ENCODE measurements at places on chromosomes 7 and 10. TPM values are rescaled to one million over a fixed set of nuclear protein-coding genes. Genes with fewer than 3 reads are reported as not detected.

The PODXL gene
- 35.9 TPM for total RNA-seq

The GDF10 gene
- total RNA-seq: 0.22 TPM

The ASAH2 gene
- 0.38 TPM for total RNA-seq

The BHLHA15 gene
- 0.33 TPM for total RNA-seq

Measured in A549 treated with GW870086 at 1 μM for 4 hours (cell line).